ENCODE measurements at places on chromosomes 1 and 21.

DNA sequence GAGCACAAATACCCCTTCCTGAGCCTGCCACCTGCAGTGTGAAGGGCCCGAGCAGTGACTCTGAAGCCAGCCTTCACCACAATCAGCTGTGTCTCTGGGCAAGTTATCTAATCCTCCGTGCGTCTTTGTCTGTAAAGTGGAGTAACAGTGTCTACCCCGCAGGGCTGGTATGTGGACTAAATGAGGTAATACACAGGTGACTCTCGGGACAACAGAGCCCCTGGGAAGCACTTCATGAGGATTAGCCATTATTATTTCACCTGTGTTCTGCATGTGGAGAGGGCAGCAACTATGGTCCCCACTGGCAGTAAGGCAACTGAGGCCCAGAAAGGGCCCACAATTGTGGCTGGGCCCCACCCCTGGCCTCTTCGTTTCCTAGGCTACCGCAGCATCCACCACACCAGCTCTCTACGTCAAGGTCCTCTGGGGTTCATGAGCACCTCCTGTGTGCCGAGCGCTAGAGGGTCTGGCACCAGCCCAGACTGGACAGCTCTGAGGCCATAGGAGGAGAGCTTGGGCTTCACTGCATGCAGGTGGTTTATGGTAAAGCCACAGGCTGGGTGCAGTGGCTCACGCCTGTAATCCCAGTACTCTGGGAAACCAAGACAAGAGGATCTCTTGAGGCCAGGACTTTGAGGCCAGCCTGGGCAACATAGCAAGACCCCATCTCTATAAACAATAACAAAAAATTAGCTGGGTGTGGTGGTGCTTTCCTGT is 41.3 kb upstream of the LRP8 start:
- no peak for DNase-seq

DNA sequence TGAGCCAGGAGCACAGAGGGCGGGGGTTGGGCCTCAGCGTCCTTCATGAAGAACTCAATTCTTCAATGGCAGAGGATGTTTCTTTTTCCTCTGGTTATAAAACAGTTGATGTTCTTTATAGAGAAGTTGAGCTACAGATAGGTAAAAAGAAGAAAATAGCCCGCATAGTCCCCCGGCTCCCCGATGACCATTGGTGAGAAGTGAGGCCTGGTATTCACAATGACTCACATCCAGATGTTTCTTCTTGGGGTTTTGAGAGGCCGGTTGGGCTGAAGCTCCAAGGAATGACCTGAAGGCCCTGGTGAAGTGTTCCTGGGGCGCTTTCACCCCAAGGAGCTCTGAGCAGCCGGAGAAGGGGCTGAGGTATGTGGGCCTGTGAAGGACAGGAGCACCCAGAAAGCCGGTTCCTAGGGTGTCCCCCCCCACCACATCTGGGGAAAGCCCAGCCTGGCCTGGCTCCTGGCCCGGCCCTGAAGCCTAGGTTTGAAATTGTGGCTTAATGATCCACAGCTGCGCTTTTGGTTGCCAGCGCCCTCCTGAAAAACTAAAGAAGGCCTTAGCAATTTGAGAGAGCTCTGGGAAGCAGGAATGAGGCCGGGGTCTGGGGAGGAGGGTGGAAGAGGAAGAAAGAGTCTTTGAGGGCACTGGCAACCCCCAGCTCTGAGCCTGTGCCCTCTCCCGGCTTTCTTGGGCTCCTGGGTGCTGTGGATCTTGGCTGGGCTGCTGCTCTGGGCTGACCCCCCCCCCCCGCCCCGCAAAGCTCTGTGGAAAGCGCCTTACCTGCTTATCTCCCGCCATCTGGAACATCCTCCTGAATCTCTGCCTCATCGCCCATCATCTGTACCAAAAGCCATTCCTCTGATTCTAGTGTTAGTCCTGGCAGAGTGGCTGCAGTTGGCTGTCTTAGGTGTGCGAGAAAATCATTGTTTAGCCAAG is 444.7 kb downstream of the CAMTA1 start:
- DNase-seq, result no peak

DNA sequence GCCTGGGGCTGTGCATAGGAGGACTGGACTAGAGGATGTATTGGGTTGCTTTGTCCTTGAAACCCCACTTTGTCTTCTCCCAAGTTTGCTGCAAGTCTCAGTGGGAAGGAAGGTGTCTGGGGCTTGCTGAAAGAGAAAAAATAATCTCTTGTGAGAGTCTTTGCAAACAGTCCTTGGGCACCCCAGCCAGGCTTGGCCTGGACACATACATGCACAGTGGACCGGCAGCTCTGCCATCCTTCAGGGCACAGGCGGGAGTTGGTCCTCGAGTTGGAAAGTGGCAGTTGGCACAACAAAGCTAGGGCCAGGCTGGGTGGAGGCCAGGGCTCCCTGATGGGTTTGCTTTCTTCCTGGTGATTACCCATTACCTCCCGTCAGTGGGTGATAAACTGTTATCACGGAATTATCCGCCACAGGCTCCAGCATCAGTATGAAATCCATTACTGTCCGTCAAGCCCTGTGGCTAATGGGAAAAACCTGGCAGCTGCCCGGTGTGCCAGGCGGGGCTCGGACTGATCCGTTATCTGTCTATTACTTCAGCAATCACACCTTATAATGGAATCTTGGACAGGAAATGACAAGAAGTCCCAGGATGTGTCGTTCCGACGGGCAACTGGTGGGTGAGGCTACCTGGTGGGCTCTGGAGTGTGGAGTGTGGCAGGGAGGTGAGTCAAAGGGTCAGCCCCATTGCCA is 265.7 kb downstream of the GRIK3 start:
- DNase-seq, result no peak

- DNase-seq, result no peak
These were observed 350.7 kb downstream of the NTNG1 start for GRCh38 chr1:107491582-107491981.

GRCh38 chr1:3640121-3640837 is 9.6 kb downstream of the WRAP73 start:
- no peak for DNase-seq

DNA sequence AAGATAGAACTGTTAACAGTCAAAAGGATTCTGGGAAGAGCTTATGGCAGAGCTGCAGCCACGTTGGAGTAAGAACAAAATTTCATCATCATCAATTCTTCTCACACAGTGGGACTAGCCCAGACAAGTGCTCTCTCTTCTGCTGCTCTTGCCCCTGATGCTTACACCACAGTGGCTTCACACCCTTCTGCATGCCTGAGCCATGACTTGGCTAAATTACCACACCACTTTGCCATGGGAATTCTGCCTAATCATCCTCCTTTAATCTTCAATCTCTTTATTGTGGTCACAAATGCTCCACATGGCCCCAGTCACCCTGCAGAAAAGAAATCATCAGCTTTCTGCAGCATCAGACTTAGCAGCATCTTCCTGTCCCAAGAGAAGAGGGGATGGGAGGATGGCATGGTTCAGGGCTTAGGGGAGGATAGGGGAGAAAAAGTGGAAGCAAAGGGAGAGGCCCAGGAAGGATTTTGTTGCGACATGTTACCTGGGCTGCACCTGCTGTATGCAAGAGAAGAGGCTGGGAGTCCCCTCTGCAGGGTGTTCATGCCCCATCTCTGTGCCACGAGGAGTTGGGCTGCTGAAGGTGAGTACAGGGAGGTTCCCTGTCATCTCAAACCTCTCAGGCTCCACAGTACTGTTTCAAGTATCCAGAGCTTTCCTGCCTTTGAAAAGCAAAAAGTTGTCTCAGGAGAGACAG is 9.0 kb upstream of the RPTN start:
- DNase-seq, result no peak

GRCh38 chr1:15455522-15455921 is 1.0 kb upstream of the CELA2A start:
- DNase-seq, result no peak

GRCh38 chr1:165350840-165351239 is 5.7 kb downstream of the LMX1A start:
- DNase-seq, result no peak

- DNase-seq, result no peak
These were observed 590.8 kb upstream of the PRMT6 start for GRCh38 chr1:106465666-106466065.

DNA sequence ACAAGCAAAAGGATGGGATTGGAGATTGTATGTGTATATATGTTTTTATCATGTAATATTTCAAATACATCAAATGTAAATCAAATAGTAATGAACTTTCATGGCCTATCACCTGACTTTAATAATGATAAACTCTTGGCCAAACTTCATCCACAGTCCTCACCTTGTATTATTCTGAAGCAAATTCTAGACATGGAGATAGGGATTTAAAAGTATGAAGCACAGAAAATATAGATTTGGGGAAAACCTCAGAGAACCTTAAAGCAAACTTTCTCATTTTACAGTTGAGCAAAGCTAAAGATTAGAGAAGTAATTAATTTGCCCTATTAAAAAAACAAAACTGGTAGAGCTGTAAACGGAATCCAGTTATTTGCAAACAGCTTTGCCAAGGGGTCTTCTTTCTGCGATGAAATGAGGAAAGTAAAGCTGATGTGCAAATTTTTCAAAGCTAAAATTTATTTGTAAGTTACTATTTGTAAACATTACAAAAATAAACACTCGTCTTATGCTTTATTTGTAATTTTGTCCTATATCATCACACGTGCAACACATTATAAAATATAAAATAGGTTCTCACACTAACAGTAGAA is 19.9 kb upstream of the KIF14 start:
- no peak for DNase-seq

GRCh38 chr1:46793126-46793525 is 5.7 kb upstream of the CYP4B1 start:
- DNase-seq, result no peak
